Right lobe of liver (tissue), 6 donors: ENCODE measurements at places on chromosomes 1 and 21.

DNA sequence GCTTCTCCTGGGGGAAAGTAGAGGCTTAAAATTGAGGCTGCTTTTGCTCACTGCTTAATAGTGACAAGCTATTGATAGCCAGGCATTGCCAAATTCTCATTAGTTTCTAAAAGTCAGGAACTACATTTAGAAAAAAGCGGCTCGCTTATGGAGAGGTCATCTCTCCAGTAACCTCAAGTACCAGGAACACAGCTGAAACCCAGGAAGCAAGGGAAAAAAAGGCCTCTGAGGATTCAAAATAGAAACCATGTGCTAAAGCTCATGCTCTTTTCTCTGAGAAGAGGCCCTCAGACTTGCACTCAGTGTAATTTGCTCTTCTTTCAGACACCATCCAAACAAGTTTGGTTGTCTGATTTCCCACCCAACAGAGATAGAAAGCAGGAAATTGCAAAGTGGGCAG, 261.4 kb upstream of the USP25 start:
- no peaks in the 10 kb centered on the region for H3K36me3 ChIP-seq
- H3K27ac ChIP-seq, result no peak overlapping the region
- H3K27me3 ChIP-seq, result no peaks in the 10 kb centered on the region
- no peak for DNase-seq

DNA sequence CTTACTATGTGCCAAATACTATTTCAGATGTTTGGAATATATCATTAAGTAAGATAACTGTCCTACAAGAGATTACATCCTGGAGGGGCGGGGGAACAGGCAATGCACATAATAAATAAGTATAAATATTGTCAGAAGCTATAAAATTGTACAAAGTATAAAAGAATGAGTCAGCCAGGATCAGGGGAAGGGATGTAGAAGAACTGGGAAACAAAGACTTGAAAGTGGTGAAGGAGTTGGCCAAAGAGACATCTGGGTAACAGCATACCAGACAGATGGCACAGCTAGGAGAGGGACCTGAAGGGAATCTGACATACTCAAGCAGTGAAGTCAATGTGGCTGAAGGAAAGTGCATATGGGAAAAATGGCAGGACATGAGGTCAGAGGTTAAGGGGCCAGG, 53.9 kb downstream of the CYYR1 start:
- no peaks in the 10 kb centered on the region for H3K36me3 ChIP-seq
- no peaks in the 10 kb centered on the region for H3K27me3 ChIP-seq
- no peaks in the 10 kb centered on the region for H3K4me1 ChIP-seq
- no peak for DNase-seq

DNA sequence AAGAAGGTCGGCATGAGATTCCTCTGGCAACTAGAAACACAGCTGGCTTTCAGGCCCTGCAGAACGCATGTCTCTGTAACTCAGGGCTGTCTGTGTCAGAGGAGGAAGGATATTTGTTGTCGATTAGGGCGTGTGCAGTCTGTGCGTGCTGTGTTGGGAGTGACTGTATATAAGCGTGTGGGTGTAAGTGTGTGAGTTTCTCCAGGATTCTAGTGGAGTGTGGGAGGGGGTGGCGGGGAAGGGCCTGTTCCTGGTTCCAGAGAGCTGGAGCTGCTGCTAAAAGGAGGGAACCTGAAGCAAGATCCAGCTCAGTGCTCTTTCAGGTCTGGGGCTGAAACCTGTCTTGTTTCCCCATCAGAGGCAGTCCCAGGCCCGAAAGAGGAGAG, 74.3 kb downstream of the SLC16A1 start:
- DNase-seq, result no peak
- no peaks in the 10 kb centered on the region for H3K4me1 ChIP-seq
- H3K27me3 ChIP-seq, result no peaks in the 10 kb centered on the region
- H3K36me3 ChIP-seq, result no peaks in the 10 kb centered on the region
- peak overlapping the region; percentile 8 for H3K27ac ChIP-seq
- no peak overlapping the region for H3K4me3 ChIP-seq

DNA sequence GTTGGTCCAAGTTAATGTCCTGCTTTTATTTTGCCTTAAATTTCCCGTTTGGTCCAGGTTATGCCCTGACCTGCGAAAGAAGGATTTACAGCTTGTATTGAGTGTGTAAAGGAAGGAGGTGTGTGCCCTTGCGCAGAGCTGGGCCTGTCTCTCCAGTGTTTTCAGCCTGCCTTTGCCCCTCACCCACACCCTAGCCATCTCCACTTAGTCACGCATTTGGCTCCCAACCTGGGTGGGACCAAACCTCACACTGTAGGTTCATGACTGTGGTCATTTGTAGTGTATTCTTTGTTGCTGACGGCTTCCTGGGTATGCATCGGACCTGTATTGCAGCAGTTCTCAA, 572 bp upstream of the SRSF10 start:
- H3K4me3 ChIP-seq, result peak overlapping the region; percentile 85
- no peaks in the 10 kb centered on the region for H3K27me3 ChIP-seq
- H3K36me3 ChIP-seq, result no peaks in the 10 kb centered on the region
- H3K4me1 ChIP-seq, result no peaks in the 10 kb centered on the region
- peak overlapping the region; percentile 96 for H3K27ac ChIP-seq
- DNase-seq, result no peak

GRCh38 chr1:77824079-77824478, 44.6 kb downstream of the MIGA1 start:
- H3K4me1 ChIP-seq, result no peaks in the 10 kb centered on the region
- no peaks in the 10 kb centered on the region for H3K27me3 ChIP-seq
- no peak overlapping the region for H3K4me3 ChIP-seq
- H3K27ac ChIP-seq, result no peak overlapping the region
- no peak for DNase-seq

GRCh38 chr1:7341145-7341905, 429.8 kb upstream of the VAMP3 start:
- H3K4me1 ChIP-seq, result no peaks in the 10 kb centered on the region
- H3K27ac ChIP-seq, result no peak overlapping the region
- DNase-seq, result no peak
- no peaks in the 10 kb centered on the region for H3K36me3 ChIP-seq
- H3K4me3 ChIP-seq, result no peak overlapping the region

DNA sequence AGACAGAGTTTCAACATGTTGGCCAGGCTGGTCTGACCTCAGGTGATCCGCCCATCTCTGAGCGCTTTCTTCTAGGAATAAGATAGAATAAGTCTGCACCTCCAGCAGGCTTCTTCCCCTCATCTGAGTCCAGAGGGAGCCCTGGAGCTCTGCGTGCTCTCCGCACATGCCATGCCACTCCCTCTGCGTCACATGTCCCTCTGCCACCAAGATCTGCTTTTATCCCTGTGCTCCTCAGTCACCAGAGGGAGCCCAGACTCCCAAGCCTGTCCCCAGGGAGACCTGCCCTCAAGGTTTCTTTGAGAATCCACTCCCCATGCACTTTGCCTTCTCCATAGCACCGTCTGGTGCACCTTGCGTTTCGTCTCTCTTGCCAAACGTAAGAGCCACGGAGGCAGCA, 213.0 kb downstream of the CAMTA1 start:
- H3K27me3 ChIP-seq, result no peaks in the 10 kb centered on the region
- no peaks in the 10 kb centered on the region for H3K36me3 ChIP-seq
- H3K4me3 ChIP-seq, result no peak overlapping the region
- DNase-seq, result no peak

DNA sequence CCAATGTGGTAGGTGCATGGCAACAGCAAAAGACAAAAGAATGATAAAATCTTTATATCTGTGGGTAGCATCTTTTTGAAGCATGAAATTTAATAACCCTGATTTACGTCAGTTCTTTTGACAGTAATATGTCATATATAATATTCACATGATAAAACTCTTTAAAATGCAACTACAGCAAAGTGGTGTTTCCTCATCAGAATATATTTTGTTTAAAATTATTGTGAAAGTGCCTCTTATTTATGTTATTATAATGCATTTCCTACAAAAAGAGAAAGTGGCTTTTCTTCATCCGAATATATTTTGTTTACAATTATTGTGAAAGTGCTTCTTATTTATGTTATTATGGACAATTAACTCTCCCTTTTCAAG, 46.9 kb upstream of the EEIG2 start:
- H3K36me3 ChIP-seq, result no peaks in the 10 kb centered on the region
- no peak overlapping the region for H3K4me3 ChIP-seq
- no peak overlapping the region for H3K27ac ChIP-seq

DNA sequence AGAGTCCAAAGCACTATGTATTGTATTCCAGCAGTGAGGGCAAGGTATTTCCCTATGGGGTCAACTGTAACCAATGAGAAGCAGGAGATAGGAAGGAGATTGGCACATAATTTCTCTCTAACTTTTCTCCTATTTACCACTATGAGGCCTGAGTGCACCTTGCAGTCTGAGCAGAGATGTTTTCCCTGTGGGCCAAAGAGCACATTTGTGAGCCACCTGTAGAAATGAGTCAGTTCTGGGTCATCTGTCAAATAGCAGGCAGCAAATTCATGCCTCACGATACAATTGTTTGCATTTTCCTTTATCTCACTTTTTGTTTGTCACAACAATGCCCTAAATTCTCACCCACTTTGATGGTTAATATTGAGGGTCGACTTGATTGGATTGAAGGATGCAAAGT, 547.2 kb upstream of the NCAM2 start:
- no peak overlapping the region for H3K4me3 ChIP-seq
- H3K36me3 ChIP-seq, result no peaks in the 10 kb centered on the region
- DNase-seq, result no peak
- no peaks in the 10 kb centered on the region for H3K4me1 ChIP-seq
- no peak overlapping the region for H3K27ac ChIP-seq

DNA sequence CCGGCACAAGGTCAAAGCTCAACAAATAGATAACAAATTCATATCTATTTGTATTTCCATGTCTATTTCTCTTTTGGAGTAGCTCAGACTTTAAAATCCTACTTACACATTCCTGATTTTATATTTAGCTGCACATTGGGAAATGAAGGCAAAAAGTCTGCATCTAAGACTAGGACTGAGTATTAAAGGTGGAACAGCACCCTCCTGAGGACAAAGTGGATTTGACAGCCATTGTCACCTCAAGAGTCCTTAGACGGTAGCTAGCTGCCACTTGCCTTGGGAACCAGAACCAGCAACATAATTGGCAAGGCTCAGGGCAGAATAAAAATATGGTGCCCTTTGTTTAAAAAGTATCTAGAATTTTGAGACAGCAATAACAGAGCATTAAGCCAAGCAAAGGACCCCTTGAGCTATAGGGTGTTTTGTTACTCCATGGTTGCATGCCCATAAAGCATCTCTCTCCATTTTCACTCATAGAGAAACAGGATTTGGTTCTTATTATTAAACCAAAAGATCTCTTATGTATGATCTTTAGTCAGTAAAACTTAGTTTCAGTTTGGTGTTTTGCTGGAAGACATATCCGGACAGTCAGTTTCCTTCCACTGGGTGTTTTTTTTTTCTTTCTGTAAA, 30.0 kb upstream of the SGIP1 start:
- no peaks in the 10 kb centered on the region for H3K36me3 ChIP-seq
- DNase-seq, result no peak
- H3K4me3 ChIP-seq, result no peak overlapping the region
- H3K4me1 ChIP-seq, result no peaks in the 10 kb centered on the region
- H3K27me3 ChIP-seq, result no peaks in the 10 kb centered on the region

GRCh38 chr1:15706751-15707150, 22.6 kb downstream of the PLEKHM2 start:
- H3K4me1 ChIP-seq, result no peaks in the 10 kb centered on the region
- H3K4me3 ChIP-seq, result no peak overlapping the region
- H3K27me3 ChIP-seq, result no peaks in the 10 kb centered on the region
- no peak overlapping the region for H3K27ac ChIP-seq
- no peaks in the 10 kb centered on the region for H3K36me3 ChIP-seq

GRCh38 chr1:20354610-20355009, 63.9 kb downstream of the VWA5B1 start:
- peaks cover 5% of the 10 kb centered on the region for H3K4me1 ChIP-seq
- H3K27me3 ChIP-seq, result no peaks in the 10 kb centered on the region
- H3K27ac ChIP-seq, result no peak overlapping the region
- no peak for DNase-seq
- no peak overlapping the region for H3K4me3 ChIP-seq
- no peaks in the 10 kb centered on the region for H3K36me3 ChIP-seq
